ENCODE measurements at places on chromosomes 4 and X.

DNA sequence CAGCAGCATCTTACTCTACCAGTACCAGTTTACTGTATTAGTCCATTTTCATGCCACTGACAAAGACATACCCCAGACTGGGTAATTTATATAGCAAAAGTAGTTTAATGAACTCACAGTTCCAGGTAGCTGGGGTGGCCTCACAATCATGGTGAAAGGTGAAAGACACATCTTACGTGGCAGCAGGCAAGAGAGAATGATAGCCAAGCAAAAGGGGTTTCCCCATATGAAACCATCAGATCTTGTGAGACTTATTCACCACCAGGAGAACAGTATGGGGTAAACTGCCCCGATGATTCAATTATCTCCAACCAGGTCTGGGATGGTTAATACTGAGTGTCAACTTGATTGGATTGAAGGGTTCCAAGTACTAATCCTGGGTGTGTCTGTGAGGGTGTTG lies 69.3 kb downstream of the YIPF6 start:
- no peak for DNase-seq

GRCh38 chrX:112654871-112655270 lies 24.9 kb downstream of the LHFPL1 start:
- no peak for DNase-seq

- DNase-seq = no peak
Observed at GRCh38 chrX:20988118-20988517, 386.1 kb upstream of the CNKSR2 start.

GRCh38 chr4:96025011-96025410 lies 185.1 kb downstream of the PDHA2 start:
- no peak for DNase-seq

DNA sequence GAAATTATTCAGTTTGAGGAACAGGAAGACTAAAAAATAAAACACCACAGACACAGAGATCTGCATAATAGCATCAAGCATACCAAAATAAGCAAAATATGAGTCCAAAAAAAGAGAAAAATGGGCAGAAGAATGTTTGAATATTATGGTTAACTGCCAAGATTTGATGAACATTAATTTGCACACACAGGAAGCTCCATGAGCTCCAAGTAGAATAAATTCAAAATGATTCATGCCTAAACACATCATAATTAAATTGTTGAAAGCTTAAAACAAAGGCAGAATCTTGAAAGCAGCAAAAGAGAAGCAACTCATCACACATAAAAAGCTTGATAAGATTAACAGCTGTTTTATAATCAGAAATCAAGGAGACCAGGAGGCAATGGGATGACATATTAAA lies 156.6 kb upstream of the ARSJ start:
- DNase-seq = no peak

GRCh38 chr4:142373610-142374009 lies 472.5 kb downstream of the INPP4B start:
- no peak for DNase-seq

DNA sequence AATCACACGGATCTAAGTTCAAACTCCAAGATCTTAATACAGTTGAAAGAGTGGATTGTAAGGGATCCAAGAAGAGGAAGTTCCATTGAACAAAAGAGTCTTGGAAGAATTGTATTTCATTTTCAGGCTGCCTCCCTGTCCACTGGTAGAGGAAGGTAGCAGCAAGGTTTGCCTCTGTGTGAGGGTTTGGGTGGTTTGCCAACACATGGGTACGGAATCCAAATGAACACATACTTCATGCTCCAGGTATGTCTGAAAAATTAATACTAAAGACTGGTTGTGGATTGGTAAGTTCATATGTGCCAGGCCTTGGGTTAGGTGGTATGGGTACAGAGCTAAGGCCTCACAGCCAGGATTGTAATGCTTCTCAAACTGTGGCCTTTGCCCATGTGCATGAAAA lies 523.6 kb upstream of the BOD1L1 start:
- DNase-seq = no peak

- DNase-seq = peak; percentile 95
Observed at GRCh38 chr4:56387023-56388001, at the start of gene AASDH. Gene AASDH, minus strand, starts transcription at chr4:56387491. Its CDS starts 3,192 bp downstream, at chr4:56384299.

DNA sequence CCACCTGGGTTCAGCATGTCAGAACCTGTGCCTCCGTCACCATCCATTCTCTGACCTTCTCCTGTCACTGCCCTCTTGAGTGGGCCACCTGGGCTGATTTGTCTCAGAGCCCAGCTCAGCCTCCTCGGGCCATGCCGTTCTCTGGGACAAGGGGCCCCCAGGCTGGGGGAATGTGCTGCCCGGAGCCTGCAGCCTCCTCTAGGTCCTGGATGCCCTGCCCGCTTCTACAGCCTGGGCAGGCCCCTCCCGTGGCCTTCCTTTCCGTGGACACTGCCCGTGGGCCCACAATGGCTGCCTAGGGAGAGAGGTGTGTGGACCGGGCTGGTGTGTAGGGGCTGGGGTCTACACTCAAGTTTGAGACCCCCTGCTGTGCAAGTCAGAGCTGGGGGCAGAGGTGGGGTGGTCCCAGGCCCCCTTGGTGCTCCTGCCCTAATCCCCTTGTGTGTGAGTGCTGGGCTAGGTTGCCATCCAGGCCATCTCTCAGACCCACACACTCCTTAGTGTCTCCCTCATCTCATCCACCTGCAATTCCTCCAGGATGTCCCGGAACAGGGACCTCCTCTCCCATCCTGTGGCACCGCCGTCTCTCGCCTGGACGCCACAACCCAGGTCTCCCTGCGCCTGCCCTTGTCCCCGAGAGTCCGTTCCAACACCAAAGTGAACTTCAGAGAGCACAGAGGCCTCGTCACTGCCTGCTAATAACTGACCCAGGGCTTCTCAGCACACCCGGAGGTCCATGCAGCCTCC lies 12.4 kb downstream of the PSAPL1 start:
- DNase-seq = no peak

GRCh38 chr4:52680381-52680780 lies 21.3 kb upstream of the USP46 start:
- DNase-seq = no peak

DNA sequence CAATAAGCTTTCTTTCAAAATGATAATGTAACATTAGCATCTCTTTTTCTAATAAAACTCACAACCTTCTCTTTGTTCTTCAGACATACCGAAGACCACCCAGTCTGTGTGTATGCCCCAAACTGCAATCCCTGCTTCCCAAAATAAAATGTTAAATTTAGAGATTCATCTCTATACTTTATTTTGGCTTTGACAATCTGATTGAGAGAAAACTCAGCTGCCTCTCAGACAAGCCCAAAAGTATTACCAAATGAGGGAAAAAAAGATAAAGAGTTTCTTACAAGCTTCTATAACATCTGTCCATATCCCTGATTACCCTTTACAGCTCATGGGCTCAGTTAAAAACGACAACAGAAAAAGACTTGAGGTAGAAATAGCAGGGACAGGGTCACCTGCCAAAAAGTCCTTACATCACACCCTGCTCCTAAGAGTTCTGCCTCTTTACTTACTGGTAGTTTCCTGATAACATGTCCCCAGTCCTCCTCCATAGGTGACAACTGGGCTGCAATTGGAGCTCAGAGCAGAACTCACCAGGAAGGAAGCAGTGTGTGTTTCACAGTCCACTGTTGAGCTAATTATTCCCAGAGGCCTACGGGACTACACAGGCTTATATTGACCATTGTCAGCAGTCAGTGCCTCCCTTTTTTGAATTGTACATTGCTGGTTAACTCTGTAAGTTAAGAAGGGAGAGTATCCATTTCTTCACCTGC lies 70.9 kb upstream of the FAM9C start:
- no peak for DNase-seq

- no peak for DNase-seq
Observed at GRCh38 chrX:109270580-109271484, 211.1 kb downstream of the GUCY2F start.

DNA sequence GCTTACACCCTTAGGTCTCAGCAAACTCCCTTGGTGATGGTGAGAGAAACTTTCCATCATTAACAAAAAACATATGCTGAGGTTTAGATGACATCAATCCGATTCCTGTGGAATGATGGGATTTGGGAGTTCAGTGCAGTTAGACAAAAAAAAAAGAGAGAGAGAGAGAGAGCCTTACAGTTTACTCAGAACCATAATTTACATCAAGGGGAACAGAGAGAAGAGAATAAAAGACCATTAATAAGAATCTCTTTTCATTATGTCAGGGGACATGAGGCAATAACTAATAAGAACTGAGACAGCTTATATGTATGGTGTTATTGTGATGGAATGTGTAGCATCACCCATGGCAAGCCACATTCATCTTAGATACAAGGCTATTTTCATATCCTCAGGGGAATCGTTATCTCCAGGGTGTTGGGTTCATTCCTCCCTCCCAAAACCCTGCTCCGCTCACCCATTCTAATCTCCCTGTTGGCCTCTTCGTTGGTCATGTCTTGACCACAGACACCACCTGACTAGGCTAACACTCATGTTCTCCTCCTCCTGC lies 175.7 kb upstream of the MXRA5 start:
- DNase-seq = no peak

DNA sequence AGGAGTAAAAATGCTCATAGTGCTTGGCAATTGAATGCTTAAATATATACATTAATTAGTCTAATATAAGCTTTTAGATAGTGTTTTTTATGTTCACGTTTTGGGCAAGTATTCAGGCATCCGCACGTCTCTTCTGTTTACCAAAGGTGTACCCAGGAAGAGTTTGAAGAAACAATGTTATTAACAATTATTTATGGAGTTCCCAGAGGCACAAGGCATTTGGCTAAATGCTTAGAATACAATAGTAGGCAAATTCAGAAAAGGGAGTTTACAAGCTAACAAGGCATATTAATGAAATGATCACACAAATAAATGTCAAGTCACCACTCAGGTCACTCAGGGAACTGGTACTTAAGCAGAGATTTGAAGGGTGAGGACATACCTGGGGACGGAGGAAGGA lies 294.8 kb downstream of the TENM3 start:
- DNase-seq = no peak

- DNase-seq = no peak
Observed at GRCh38 chr4:176805155-176805554, 12.4 kb upstream of the VEGFC start.

DNA sequence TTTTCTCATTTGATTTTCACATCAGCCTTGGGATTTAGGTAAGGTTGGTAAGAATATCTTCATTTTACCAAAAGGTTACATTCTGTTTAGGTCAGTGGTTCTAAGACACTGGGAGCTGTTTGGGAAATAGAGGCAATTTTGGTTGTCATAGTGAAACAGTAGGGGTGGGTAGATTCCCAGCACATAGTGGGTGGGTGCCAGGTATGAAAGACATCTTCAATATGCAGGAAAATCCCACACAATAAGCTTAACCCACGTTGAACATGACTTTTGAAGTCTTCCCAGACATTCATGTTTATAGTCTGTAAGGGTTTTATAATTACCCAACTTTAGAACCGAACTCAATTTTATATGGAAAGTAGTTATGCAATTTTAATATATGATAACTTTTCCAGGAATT lies 249.6 kb downstream of the SNCA start:
- no peak for DNase-seq
